ENCODE measurements at places on chromosomes 12 and 14.

DNA sequence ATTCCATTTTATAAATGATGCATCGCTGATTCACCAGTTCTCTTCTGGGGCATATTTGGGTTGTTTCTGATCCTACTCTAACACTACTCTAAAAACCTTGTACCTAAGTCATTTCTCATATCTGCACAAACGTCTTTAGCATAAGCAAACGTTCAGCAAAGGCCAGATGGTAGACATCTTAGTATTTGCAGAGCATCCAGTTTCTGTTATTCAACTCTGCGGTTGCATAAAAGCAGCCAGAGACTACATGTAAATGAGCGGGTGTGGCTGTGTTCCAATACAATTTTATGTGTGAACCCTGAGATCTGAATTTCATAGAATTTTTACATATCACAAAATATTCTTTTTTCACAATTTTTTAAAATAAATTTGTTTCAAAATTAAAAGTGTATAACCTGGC is 22.8 kb upstream of the MMP17 start:
- no peak overlapping the region for H3K27ac ChIP-seq
- H3K36me3 ChIP-seq: peaks cover 13% of the 10 kb centered on the region
- no peaks in the 10 kb centered on the region for H3K27me3 ChIP-seq
- DNase-seq: no peak
- H3K4me1 ChIP-seq: peaks cover 4% of the 10 kb centered on the region

- no peak overlapping the region for H3K27ac ChIP-seq
- H3K4me3 ChIP-seq: no peak overlapping the region
- peaks cover 3% of the 10 kb centered on the region for H3K4me1 ChIP-seq
- H3K36me3 ChIP-seq: peaks cover 23% of the 10 kb centered on the region
Observed at GRCh38 chr12:111638556-111638955, 39.4 kb upstream of the ATXN2 start.

DNA sequence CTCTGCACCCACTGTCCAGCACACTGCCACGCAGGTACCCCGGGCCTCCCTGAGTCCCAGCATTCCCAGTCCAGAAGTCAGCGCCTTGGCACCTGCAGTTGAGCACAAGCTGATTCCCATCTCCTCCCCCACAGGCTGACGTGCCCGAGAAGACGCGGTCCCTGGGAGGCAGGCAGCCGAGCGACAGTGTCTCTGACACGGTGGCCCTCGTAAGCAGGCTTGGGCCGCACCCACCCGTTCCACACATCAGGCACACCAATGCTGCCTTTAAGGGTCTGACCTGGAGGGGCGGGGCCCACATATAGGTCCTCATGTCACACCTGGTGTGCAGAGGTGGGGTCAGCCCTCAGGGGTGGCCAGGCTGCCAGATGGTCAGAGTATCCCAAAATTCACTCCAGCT is 18.4 kb upstream of the TEX22 start:
- H3K36me3 ChIP-seq: peaks cover 2% of the 10 kb centered on the region
- no peak overlapping the region for H3K27ac ChIP-seq
- no peaks in the 10 kb centered on the region for H3K27me3 ChIP-seq
- H3K4me3 ChIP-seq: no peak overlapping the region

DNA sequence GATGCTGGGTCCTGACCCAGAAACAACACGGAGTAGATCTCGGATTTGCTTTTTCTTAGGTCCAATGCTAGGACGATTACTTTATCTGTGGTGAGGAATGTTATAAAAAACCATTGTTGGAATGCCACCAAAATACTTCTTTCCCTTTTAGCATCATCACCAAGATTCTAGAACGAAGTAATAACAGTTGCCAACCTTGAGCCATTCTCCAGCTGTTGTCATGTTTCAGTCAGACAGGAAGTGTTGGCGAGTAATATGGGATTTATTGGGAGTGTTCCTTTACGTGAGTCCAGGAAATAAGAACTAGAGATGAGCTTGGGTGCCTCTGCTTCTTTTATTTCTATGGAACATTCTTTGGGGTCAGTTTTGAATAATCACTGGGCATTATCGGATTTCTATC is 892.9 kb downstream of the DIO2 start:
- no peak overlapping the region for H3K27ac ChIP-seq
- H3K4me3 ChIP-seq: no peak overlapping the region
- H3K4me1 ChIP-seq: no peaks in the 10 kb centered on the region
- no peak for DNase-seq

DNA sequence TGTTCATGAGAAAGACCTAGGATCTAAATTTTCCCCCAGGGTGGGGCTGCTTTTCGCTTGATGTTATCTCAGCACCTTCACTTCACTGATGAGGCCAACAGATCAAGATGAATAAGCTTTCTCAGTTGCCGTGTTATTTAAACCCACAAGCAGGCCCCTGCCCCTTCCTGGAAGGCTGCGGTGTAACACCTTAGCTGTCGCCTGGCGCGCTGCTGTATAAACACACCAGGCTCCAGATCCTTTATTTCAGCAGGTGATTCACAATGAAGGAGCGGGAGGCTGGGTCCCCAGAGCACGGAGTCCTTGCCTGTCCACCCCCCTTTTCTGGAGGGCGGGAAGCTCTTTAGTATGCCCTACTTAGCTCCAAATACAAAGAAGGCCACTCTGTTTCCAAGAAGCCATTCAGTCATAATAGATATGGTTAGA is 515.4 kb downstream of the FUT8 start:
- H3K36me3 ChIP-seq: no peaks in the 10 kb centered on the region
- H3K4me3 ChIP-seq: peak overlapping the region; percentile 75
- DNase-seq: peak; percentile 83
- peaks cover 76% of the 10 kb centered on the region for H3K4me1 ChIP-seq
- H3K27ac ChIP-seq: peak overlapping the region; percentile 96

DNA sequence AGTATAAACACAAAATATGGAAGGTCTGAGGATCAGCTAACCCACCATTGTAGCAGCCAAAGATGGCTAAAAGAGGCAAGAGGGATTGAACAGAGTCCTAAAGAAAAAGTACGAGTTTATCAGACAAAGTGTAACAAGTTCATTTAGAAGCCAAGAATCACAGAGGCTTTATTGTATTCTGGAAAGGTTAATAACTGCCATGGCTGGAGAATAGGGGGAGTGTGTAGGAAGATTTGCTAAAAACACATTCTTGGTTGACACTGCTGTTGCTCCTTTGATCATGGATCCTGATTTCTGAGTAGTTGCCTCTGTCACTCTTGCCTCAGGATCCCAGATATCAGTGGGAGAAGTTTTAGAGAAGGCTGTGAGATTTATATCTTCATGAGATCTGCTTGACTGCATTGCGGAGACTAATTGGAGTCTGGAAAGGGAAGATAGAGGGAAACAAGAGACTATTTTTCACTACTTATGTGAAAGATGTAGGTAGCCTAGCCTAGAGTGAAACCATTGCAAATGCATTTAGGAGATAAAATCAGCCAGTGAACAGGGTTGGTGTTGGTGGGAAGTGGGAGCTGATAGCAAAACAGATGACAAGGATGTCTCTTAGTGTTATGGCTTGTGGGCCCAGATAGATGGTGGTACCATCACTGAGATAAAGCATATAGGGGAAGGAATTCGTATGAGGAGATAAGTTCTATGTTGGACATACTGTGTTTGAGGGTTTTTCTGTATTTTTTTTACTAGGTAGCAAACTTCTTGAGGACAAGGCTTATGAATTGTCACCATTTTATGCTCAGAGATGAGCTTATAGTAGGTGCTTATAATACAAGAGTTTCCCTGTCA is 402.9 kb upstream of the PDE3A start:
- peaks cover 2% of the 10 kb centered on the region for H3K27me3 ChIP-seq
- no peak for DNase-seq
- H3K27ac ChIP-seq: no peak overlapping the region
- H3K36me3 ChIP-seq: no peaks in the 10 kb centered on the region

DNA sequence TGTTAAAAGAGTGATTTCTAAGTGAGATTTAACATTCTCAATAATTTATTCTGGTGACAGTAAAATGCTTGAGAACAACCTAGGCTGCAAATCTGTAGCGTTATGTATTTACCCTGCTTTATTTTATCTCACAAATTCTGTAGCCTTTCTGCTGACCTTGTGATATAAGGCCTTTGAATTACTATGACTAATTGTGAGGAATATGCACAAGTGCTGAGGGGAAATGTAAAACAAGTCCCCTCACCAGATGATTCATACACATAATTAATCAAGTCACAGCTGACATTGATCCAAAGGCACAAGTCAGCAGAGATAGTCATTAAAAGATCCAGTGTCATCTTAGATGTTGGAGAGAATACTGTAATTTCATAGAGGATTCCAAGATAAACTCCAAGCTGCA is 992.7 kb upstream of the USP15 start:
- no peaks in the 10 kb centered on the region for H3K36me3 ChIP-seq
- DNase-seq: no peak
- no peak overlapping the region for H3K4me3 ChIP-seq
- no peaks in the 10 kb centered on the region for H3K4me1 ChIP-seq

GRCh38 chr12:583251-583869 is 79.9 kb downstream of the NINJ2 start:
- no peaks in the 10 kb centered on the region for H3K27me3 ChIP-seq
- no peak overlapping the region for H3K27ac ChIP-seq
- H3K36me3 ChIP-seq: peaks cover under 1% of the 10 kb centered on the region
- H3K4me3 ChIP-seq: no peak overlapping the region

GRCh38 chr14:20733684-20734429 is 11.8 kb upstream of the EDDM3A start:
- no peak overlapping the region for H3K4me3 ChIP-seq
- peaks cover 8% of the 10 kb centered on the region for H3K27me3 ChIP-seq
- no peaks in the 10 kb centered on the region for H3K4me1 ChIP-seq
- H3K27ac ChIP-seq: no peak overlapping the region
- DNase-seq: no peak

DNA sequence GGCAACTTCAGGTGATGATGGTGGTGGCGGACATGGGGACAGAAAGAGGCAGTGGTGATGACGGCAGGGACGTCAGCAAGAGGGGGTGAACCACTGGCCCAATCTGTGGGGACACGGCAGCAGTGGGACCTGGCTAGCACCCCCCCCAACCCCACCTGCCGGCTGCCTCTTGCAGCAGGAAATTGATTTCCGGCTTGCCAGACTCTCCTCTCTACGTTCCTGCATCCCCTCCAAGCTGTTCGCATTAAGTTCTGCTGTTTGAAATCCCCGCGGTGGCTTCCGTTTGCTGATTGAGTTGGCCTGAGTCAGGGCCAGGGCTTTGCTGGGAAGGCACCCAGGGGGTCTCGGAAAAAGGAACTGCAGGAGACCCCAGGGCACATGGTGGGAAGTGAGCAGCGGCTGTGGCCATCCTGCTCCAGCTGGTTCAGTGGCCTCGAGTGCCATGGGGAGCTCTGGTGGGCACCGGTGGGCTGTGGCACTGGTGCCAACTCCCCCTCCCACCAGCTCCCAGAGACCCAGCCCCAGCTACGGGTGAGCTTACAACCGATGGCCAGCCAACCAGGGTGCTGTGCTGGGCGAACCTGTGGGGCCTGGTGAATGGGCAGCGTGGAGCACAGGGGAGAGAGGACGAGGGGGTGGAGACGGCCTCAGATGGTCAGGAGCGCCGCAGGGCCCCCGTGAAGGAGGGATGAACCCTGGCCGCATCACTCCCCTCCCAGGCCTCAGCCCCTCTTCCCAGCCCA is 14.6 kb upstream of the NUDT14 start:
- peak overlapping the region; percentile 56 for H3K4me3 ChIP-seq
- peaks cover 2% of the 10 kb centered on the region for H3K27me3 ChIP-seq
- H3K36me3 ChIP-seq: no peaks in the 10 kb centered on the region
- H3K27ac ChIP-seq: no peak overlapping the region

- H3K4me3 ChIP-seq: no peak overlapping the region
- peaks cover 11% of the 10 kb centered on the region for H3K36me3 ChIP-seq
- no peak overlapping the region for H3K27ac ChIP-seq
- H3K27me3 ChIP-seq: no peaks in the 10 kb centered on the region
- peaks cover 70% of the 10 kb centered on the region for H3K4me1 ChIP-seq
Observed at GRCh38 chr12:69513297-69513696, 43.1 kb downstream of the FRS2 start.

GRCh38 chr12:1691123-1692007 is 495 bp downstream of the ADIPOR2 start:
- peaks cover 52% of the 10 kb centered on the region for H3K4me1 ChIP-seq
- peak; percentile 63 for DNase-seq
- H3K36me3 ChIP-seq: peaks cover 14% of the 10 kb centered on the region
- peak overlapping the region; percentile 99 for H3K27ac ChIP-seq
- peak overlapping the region; percentile 94 for H3K4me3 ChIP-seq

GRCh38 chr12:71447691-71448132 is 8.1 kb downstream of the LGR5 start:
- H3K4me3 ChIP-seq: no peak overlapping the region
- peaks cover 26% of the 10 kb centered on the region for H3K27me3 ChIP-seq

- H3K4me3 ChIP-seq: no peak overlapping the region
- H3K4me1 ChIP-seq: no peaks in the 10 kb centered on the region
- H3K36me3 ChIP-seq: no peaks in the 10 kb centered on the region
- no peak overlapping the region for H3K27ac ChIP-seq
Observed at GRCh38 chr12:118603610-118604361, 227.4 kb downstream of the SUDS3 start.

DNA sequence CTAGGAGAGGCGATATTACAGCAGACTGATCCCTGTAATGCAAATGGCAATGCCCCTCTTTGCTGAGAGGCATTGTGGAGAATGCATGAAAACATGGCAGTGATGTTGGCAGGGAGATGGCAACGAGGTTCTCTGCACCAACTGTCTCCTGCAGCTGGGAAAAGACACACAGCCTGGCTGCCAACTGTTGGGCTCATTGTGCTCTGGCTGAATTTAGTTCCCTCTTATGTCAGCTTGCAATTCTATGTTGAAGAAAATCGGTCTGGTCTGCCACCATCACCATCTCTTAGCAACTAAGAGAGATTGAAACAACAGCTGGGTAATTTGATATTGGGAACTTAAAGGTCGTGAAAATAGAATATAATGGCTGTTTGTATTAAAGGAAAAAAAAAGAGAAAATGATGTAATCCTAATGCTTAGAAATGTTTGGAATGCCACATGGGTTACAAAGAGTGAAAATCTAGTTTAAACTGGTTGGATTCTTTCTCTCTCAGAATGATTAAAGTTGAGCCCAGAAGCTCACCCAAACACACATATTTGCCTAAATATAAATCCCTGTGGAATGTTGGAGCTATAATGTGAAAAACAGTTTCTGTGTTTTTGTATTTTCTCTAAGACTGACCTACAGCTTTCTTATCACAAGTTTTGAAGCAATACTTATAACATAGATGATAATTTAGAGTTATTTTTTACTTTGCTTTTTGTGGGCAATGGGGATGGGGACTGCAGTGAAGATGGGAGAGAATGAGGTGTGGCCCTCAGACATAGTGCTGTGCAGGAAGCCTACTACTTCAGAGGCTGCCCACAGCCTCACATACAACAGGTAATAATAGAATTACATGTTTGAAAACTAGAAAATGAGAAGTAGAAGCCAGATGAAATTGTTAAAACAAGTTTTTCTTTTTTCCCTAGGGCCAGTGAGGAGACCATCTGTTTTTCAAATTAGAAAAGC is 143.7 kb downstream of the AKAP6 start:
- no peak overlapping the region for H3K4me3 ChIP-seq
- no peaks in the 10 kb centered on the region for H3K4me1 ChIP-seq
- H3K27me3 ChIP-seq: no peaks in the 10 kb centered on the region
- H3K36me3 ChIP-seq: no peaks in the 10 kb centered on the region

- no peak for DNase-seq
- H3K36me3 ChIP-seq: no peaks in the 10 kb centered on the region
- H3K27ac ChIP-seq: peak overlapping the region; percentile 42
- no peaks in the 10 kb centered on the region for H3K27me3 ChIP-seq
- H3K4me1 ChIP-seq: peaks cover 32% of the 10 kb centered on the region
- H3K4me3 ChIP-seq: no peak overlapping the region
Observed at GRCh38 chr14:35414365-35414764, 9.8 kb upstream of the NFKBIA start.

- no peak overlapping the region for H3K27ac ChIP-seq
- no peak for DNase-seq
- peak overlapping the region; percentile 85 for H3K4me3 ChIP-seq
- peaks cover 22% of the 10 kb centered on the region for H3K27me3 ChIP-seq
Observed at GRCh38 chr12:67069451-67070306, 199.5 kb upstream of the CAND1 start.

GRCh38 chr12:132510746-132511477 is 21.0 kb downstream of the FBRSL1 start:
- peaks cover 8% of the 10 kb centered on the region for H3K4me1 ChIP-seq
- DNase-seq: no peak
- H3K4me3 ChIP-seq: no peak overlapping the region
- H3K27me3 ChIP-seq: no peaks in the 10 kb centered on the region
- no peak overlapping the region for H3K27ac ChIP-seq

Measured in naive thymus-derived CD8-positive, alpha-beta T cell (primary cell).